ENCODE measurements at places on chromosomes 2 and 18. TPM values are rescaled to one million over a fixed set of nuclear protein-coding genes. Genes with fewer than 3 reads are reported as not detected.

Gene DYSF
- 0.02 TPM for total RNA-seq

Gene NYAP2
- not detected for total RNA-seq

Gene GPR45
- not detected for total RNA-seq

Gene SERPINB7
- not detected for total RNA-seq

Gene CRYBA2
- not detected for total RNA-seq

Gene MRPL33
- 44.7 TPM for total RNA-seq

Gene PRKCE
- 13.2 TPM for total RNA-seq

DNA sequence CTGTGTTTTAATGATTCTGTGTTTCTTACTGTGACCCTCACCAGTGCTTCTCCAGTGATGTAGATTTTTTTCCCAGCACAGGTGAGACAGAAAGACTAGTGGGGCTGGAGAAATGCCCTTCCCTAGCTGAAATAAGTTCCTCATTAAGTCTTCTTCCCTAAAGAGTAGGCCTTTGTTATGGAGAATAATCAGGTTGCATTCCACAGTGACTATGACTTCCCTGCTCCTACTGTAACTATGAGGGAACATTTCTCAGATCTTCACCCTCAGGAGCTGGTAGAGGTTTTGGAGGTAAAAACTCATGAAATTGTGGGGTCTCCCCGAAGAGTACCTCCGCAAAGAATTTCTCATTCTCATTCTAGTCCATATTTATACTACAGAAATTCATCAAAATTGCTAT is 286.2 kb downstream of the GRB14 start:
- H3K27ac ChIP-seq = no peak overlapping the region
- no peak overlapping the region for H3K4me3 ChIP-seq

- peak; percentile 34 for DNase-seq
- H3K4me3 ChIP-seq = no peak overlapping the region
- no peak overlapping the region for H3K27ac ChIP-seq
- peaks cover 6% of the 10 kb centered on the region for H3K4me1 ChIP-seq
- no peaks in the 10 kb centered on the region for H3K36me3 ChIP-seq
Observed at GRCh38 chr18:59067873-59068272, 71.8 kb upstream of the SEC11C start.

DNA sequence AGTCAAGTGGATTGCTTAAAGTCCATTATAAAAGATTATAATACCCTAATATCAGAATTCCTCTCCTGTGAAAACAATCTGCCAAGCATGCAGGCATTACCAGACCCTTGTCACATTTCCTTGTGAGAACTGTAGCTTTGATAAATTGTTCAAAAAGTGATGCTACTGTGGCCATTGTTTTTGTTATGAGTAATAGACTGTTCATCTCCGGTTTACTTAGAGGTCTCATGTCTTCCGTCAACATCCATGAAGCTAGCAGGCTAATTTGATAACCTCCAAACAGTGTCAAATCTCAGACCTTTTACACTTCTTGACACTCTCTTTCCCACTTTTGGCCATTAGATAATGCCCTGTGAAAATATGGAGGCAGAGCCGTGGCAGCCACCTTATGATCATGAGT is 342.7 kb downstream of the CPS1 start:
- no peak overlapping the region for H3K4me3 ChIP-seq
- H3K36me3 ChIP-seq = no peaks in the 10 kb centered on the region
- no peaks in the 10 kb centered on the region for H3K4me1 ChIP-seq

DNA sequence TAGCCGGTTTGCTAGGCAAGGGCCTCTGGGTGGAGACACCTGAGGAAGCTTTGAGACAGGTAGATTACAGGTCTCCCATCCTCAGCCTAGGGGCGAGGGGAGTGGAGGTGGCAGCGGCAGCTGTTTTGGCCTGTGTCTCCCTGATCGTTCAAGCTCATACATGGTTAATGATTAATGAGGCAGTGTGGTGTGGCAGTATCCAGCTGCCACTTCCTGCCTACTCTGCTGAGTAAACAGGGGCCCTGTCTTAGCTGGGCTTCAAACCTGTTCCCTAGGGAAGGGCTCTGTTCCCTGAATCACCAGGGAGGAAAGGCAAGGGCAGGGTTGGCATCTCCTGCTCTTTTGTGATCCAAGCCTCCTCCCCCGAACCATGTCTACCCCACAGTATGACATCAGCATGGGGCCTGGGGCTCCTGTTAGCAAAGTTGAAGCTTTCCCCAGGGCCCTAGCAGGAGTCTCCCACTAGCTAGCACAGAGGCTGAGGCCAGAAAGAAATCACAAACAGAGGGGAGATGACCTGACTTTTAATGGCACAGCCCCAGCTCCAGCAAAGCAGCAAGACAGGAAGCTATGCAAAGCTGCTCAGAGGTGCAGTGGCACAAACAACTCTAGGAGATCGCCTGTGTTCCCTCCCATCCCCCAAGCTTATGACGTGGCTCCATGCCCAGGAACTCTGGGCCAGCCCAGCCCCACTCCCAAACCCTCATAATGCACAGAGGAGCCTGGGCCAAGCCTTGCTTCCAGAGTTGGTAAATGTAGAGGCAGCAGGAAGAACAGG is 3.7 kb upstream of the TUBA4B start:
- no peaks in the 10 kb centered on the region for H3K27me3 ChIP-seq
- peak overlapping the region; percentile 100 for H3K27ac ChIP-seq
- H3K4me3 ChIP-seq = peak overlapping the region; percentile 89
- peaks cover 74% of the 10 kb centered on the region for H3K4me1 ChIP-seq
- DNase-seq = peak; percentile 63

- peaks cover 22% of the 10 kb centered on the region for H3K27me3 ChIP-seq
- no peak for DNase-seq
- no peak overlapping the region for H3K27ac ChIP-seq
- no peaks in the 10 kb centered on the region for H3K36me3 ChIP-seq
- no peaks in the 10 kb centered on the region for H3K4me1 ChIP-seq
Observed at GRCh38 chr2:240042740-240043139, 10.6 kb downstream of the OR6B3 start.

- no peak overlapping the region for H3K4me3 ChIP-seq
- DNase-seq = no peak
- H3K27me3 ChIP-seq = peaks cover under 1% of the 10 kb centered on the region
Observed at GRCh38 chr2:239716536-239717318, 308.4 kb downstream of the NDUFA10 start.

- H3K27me3 ChIP-seq = peaks cover 10% of the 10 kb centered on the region
- no peak overlapping the region for H3K27ac ChIP-seq
- H3K36me3 ChIP-seq = no peaks in the 10 kb centered on the region
Observed at GRCh38 chr2:75728614-75729419, 18.1 kb upstream of the GCFC2 start.

- H3K27me3 ChIP-seq = peaks cover 22% of the 10 kb centered on the region
- no peak for DNase-seq
- H3K27ac ChIP-seq = no peak overlapping the region
- peaks cover 2% of the 10 kb centered on the region for H3K4me1 ChIP-seq
Observed at GRCh38 chr2:240245184-240245583, 104.7 kb upstream of the OTOS start.

GRCh38 chr2:63018439-63018838 is 32.2 kb upstream of the OTX1 start:
- H3K36me3 ChIP-seq = peaks cover 8% of the 10 kb centered on the region
- no peaks in the 10 kb centered on the region for H3K27me3 ChIP-seq
- H3K4me3 ChIP-seq = no peak overlapping the region
- DNase-seq = no peak
- no peaks in the 10 kb centered on the region for H3K4me1 ChIP-seq
- no peak overlapping the region for H3K27ac ChIP-seq

DNA sequence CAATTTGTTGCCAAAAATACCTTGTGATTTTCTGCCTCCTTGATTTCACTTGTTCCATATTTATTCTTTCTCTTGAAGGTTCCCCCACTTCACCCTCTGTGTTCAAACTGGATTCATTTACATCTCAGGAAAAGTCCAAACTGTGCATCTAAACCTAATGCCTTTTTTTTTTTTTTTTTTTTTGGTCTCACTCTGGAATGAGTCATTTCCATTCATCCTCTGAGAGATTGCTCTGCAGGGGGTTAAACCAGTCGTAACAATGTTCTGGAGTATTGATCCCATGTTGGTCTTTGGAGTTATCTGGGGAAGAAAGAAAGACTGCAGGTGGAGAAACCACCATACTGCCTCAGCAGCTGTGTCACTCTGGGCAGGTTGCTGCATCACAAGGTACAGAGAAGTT is 119.7 kb downstream of the TACR1 start:
- no peaks in the 10 kb centered on the region for H3K27me3 ChIP-seq
- no peaks in the 10 kb centered on the region for H3K4me1 ChIP-seq
- H3K27ac ChIP-seq = no peak overlapping the region

DNA sequence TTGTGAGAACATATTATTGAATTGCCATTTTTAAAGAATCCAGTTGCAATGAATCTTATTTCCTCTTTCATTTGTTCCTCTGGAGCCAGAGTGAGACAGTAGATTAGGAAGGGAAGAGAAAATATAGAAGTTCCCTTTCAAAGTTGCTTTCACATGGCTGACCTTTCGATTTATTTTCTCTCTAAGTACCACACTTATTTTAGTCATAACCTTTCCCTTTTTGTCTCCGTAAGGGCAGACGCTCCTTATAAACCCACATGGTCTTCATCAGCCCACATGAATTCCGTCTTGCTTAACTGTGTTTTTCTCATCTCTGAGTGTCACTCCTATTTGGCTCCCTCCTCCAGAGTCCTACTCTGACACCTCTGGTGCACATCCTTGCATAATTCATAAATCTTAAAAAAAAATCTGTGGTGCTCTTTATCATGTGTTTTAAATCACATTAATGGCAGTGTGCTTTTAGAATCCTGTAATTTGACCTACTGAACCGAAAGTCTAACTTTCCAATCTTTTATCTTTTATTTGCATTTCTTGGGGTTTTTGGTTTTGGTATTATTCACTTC is 38.5 kb upstream of the ZNF396 start:
- DNase-seq = no peak
- peaks cover 4% of the 10 kb centered on the region for H3K27me3 ChIP-seq
- peaks cover 26% of the 10 kb centered on the region for H3K4me1 ChIP-seq
- H3K36me3 ChIP-seq = no peaks in the 10 kb centered on the region
- H3K27ac ChIP-seq = peak overlapping the region; percentile 59

- H3K36me3 ChIP-seq = no peaks in the 10 kb centered on the region
- no peaks in the 10 kb centered on the region for H3K4me1 ChIP-seq
- DNase-seq = no peak
Observed at GRCh38 chr18:55007602-55008001, 48.3 kb upstream of the CCDC68 start.

- no peaks in the 10 kb centered on the region for H3K36me3 ChIP-seq
- H3K27me3 ChIP-seq = peaks cover 55% of the 10 kb centered on the region
- no peak overlapping the region for H3K27ac ChIP-seq
Observed at GRCh38 chr2:120344976-120345581, 857 bp upstream of the INHBB start.

GRCh38 chr2:201517094-201517493 is 65.6 kb downstream of the STRADB start:
- no peak for DNase-seq
- no peak overlapping the region for H3K27ac ChIP-seq
- no peak overlapping the region for H3K4me3 ChIP-seq
- no peaks in the 10 kb centered on the region for H3K27me3 ChIP-seq

- no peaks in the 10 kb centered on the region for H3K27me3 ChIP-seq
- peaks cover 47% of the 10 kb centered on the region for H3K4me1 ChIP-seq
- DNase-seq = peak; percentile 79
- H3K27ac ChIP-seq = peak within 1 kb of the TSS; percentile 94
- peak within 1 kb of the TSS; percentile 98 for H3K4me3 ChIP-seq
- peaks cover 9% of the 10 kb centered on the region for H3K36me3 ChIP-seq
Observed at GRCh38 chr2:174486563-174487107, at the start of gene GPR155. Gene GPR155 (minus strand): TSS chr2:174487029. CDS start chr2:174481956, 5,073 bp downstream.

- no peak overlapping the region for H3K4me3 ChIP-seq
- no peaks in the 10 kb centered on the region for H3K27me3 ChIP-seq
- H3K36me3 ChIP-seq = no peaks in the 10 kb centered on the region
- no peak for DNase-seq
Observed at GRCh38 chr18:55449412-55450140, 138.4 kb downstream of the TCF4 start.

DNA sequence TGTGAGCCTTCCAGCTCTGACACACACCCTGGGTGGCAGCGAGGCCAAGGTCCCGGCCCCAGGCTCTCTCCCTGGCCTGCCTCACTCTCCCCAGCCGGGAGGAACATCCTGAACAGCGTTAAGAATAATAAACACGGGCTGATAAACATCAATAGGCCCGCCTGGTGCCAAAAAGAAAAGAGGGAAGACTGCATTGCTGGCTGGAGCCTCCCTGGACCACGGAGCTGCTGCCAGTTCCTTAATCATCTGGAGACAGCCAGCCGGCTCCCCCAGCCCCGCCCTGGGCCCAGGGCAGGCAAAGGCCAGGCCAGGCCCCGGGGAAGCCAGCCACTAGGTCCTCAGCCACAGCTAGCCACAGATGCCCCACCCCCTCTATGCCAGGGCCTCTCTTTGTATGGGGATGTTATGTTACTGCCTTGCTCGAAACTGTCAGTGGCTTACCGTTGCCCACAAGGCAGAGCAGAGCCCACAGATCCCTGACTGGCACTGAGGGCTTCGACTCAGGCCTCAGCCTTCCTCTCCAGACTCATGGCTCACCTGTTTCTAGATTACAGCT is 293.7 kb downstream of the DYSF start:
- no peak for DNase-seq
- H3K4me3 ChIP-seq = no peak overlapping the region
- H3K27ac ChIP-seq = no peak overlapping the region
- no peaks in the 10 kb centered on the region for H3K36me3 ChIP-seq
- H3K27me3 ChIP-seq = peaks cover 5% of the 10 kb centered on the region

DNA sequence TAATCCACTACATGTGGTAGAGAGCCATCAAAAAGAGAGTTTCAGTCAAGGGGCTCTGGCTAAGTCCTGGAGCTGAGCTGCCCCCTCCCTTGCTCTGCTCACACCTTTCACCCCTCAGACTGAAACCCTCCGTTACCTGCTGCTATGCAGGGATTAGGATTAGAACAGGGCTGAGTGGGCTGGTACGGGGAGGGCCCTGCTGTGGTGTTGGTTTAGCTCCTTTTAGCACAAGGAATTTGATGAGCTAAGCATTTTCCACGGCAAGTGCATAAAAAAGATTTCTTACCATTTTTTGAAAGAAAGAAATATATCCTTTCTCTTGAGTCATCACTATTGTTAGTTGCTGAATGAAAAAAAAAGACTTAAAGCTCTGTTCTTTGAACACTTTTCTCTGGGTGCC is 46.3 kb downstream of the TCF7L1 start:
- H3K36me3 ChIP-seq = no peaks in the 10 kb centered on the region
- peaks cover 9% of the 10 kb centered on the region for H3K27me3 ChIP-seq
- no peak overlapping the region for H3K27ac ChIP-seq
- H3K4me3 ChIP-seq = no peak overlapping the region

- peaks cover 70% of the 10 kb centered on the region for H3K4me1 ChIP-seq
- H3K27me3 ChIP-seq = no peaks in the 10 kb centered on the region
- H3K27ac ChIP-seq = no peak overlapping the region
Observed at GRCh38 chr2:24353364-24353763, 7.0 kb downstream of the ITSN2 start.

DNA sequence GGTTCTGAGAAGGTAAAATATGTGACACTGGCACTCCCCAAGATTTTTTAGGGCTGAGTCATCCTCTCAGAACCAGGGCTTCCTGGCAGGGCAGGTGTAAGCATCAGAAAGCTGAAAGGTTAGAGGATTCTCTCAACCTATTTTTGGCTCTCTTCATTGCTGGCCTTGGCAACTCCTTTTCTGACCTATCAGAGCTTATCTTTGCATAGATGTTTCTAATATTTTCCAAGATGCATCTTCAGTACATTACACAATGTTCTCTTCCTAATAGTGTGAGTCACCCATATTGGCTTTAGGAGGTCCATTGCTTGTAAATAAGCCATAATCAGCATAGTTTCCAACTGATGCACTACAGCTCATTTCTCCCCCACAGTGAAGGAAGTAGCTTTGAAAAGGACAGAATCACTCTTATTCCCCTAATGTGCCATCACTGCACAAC is 2008.4 kb upstream of the PIK3C3 start:
- H3K36me3 ChIP-seq = no peaks in the 10 kb centered on the region
- H3K27ac ChIP-seq = no peak overlapping the region
- no peaks in the 10 kb centered on the region for H3K4me1 ChIP-seq
- no peak for DNase-seq

All from activated CD4-positive, alpha-beta T cell treated with anti-CD3 and anti-CD28 coated beads for 36 hours (primary cell).